GOT3 (cell line): ENCODE measurements at places on chromosomes 3 and 15.
A peak's percentile ranks its signal among the peaks of the same experiment; 100 is the strongest.

GRCh38 chr15:91871837-91872236 lies 18.3 kb downstream of the SLCO3A1 start:
- DNase-seq = no peak

GRCh38 chr15:68262514-68263356 lies 14.8 kb upstream of the FEM1B start:
- no peak for DNase-seq

- no peak for DNase-seq
Measured at GRCh38 chr15:40936709-40937666, 7.8 kb downstream of the DLL4 start.

DNA sequence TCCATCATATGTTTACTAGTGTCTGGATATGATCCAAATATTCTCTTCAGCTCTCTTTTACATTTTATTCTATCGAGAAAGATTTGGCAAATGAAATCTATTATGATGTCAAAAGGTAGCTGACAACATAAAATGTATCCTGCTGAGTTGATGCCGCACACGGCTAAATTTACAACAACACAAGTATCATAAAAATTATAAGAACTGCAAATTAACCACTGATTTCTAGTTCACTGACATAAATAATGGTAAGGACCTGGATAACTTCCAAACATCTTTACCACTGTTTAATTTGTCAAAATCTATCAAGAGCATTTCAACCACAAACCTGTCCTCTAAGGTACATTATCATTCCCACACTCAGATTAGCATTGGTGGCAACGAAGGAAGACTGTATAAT lies 244.5 kb downstream of the FOXP1 start:
- no peak for DNase-seq

DNA sequence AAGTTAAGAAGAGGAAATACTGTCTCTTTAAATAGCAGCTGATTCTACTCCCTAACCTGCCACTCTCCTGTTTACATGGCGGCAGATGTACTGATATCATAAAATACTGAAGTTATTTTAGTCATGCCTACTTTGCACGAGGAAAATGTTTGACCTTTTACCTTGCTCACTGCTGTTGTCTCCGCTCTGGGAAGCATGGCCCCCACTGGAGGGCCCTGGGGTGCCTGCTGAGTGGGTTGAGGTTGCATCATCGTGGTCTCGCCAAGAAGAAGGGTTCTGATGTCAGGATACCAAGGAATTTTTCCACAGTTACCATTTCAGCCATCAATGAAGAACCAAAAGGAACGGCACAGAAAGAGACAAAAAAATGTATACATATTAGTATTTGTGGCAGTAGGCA lies 16.7 kb downstream of the MEIS2 start:
- DNase-seq = no peak

DNA sequence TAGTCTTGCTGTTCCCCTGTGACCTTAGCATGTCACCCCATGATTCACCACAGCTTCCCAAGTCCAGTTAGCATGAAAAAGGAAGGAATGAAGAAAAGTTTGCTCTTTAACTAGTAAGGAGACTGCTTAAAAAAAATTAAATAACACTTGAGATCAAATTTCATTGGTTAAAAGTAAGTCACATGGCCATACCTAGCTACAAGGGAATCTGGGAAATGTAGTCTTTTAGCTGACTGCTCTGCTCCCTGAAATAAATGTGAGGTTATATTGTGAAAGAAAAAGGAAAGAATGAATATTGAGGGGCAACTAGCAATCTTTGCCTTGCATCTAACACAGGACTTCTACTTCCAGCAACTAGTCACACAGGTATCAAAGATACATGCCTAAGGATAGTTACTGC lies 84.7 kb upstream of the LRRN1 start:
- no peak for DNase-seq

- no peak for DNase-seq
Measured at GRCh38 chr3:181808053-181808452, 96.3 kb downstream of the SOX2 start.

GRCh38 chr3:41167722-41168497 lies 31.4 kb upstream of the CTNNB1 start:
- no peak for DNase-seq

- no peak for DNase-seq
Measured at GRCh38 chr15:86603466-86603865, 523.8 kb downstream of the AGBL1 start.

DNA sequence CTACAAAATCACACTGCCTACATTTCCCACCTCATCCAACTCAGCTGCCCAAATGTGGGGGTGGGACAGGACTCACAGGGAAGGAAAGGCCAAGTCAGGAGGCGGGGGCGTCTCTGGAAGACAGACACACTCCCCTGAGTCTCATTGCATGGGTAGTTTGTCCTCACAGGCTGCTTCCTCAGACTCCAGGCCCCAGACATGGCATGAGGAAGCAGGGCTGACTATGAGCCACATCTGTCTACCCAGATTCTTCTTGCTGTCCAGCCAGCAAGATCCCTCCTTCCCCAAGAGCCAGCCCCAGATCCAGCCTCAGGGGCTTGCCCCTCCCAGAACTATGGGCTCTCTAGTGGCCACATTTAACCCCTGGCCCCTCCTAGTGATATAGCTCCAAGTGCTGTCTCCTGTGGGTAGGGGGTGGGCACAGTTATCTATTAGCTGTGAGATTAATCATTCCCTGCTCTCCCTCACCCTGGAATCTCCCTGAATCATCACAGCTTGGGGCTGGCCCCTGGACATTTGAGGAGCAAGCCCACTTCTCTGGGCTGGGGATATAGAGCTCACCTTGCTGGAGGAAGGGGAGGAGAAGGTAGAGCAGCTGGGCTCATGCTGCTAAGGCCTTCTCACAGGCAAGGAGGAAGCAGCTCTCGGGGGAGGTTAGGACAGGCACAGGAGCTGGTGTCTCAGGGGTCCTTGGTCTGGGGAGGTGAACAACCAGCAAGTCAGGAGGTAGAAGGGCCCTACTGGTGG lies 2.1 kb upstream of the CCDC33 start:
- no peak for DNase-seq

GRCh38 chr3:59388555-59389270 lies 338.9 kb upstream of the CFAP20DC start:
- DNase-seq = no peak

- no peak for DNase-seq
Measured at GRCh38 chr3:134904241-134904771, 109.2 kb downstream of the EPHB1 start.

DNA sequence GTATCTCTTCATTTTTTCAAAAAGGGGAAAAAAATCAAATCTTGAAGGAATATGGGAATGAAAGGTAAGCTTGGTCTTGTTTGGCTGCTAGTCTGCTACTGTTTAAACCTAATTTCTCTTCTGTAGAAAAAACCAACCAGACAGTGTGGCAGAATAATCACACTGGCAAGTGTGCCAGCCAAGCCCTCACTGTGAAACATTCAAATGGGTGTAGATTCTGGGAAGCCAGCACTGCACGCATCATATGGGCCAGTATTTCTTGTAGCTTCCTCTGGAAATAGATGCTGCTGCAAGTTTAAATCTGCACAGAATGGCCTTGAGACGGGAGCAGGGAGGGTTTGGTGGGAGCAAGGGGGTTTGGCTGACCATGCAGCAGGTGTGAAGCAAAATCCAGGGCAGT lies 62.1 kb downstream of the POMGNT2 start:
- DNase-seq = no peak

GRCh38 chr15:75389791-75390382 lies 21.5 kb upstream of the MAN2C1 start:
- no peak for DNase-seq

DNA sequence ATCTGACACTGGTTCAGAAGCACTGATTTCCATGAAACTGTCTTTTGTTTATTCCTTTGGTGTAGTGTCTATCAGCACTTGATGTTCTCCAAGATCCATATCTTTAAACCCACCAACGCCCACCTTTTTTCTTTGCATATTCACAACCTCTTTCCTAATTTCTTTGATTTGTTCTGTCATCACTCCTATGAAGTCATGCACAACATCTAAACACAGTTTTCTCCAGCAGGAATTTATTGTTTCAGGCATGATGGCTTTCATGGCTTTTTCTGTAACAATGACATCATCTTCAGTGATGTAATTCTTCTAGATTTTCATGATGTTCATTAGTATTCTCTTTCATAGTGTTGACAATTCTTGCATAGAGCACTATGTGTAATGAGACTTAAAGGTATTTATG lies 219.6 kb upstream of the POU1F1 start:
- DNase-seq = no peak

DNA sequence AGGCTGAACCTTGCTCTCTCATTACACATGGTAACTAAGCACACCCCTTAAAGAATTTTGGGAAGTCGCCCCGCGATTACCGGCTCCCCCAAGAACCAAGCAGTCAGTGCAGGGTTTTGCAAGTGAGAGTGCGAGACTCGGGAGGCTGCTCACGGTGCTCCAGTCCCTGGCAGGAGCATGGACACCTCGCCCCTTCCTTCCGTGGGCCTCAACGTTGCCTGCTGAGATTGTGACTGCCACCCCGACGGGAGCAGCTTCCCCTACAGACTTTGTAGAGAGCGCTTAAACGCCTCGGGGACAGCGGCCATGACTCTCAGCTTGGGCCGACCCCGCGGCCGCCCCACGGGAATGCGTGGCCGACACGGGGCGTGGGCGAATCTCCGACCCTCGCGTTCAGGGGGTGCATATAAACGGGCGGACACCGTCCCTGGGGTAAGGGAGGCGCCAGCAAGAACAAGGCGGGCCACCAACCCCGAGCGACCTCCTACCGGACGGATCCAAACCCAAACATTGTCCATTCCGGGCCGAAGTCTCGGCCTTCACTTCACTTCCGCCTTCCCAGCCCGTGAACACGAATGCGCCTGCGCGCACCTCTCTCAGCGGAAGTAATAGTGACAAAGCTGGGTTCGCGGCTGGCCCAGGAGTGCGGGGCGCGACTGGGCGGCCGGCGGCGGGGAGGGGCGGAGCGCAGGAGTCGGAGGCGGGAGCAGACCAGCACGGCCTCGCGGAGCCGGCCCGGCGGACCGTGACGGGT lies at the start of gene ATP2C1:
TSS of gene ATP2C1 (plus strand) at position 709 of the 754 bp plus-strand sequence. CDS start 686 bp downstream, outside the sequence.
- DNase-seq = peak; percentile 91

GRCh38 chr3:32686713-32687112 lies 1.7 kb downstream of the CNOT10 start:
- DNase-seq = no peak

DNA sequence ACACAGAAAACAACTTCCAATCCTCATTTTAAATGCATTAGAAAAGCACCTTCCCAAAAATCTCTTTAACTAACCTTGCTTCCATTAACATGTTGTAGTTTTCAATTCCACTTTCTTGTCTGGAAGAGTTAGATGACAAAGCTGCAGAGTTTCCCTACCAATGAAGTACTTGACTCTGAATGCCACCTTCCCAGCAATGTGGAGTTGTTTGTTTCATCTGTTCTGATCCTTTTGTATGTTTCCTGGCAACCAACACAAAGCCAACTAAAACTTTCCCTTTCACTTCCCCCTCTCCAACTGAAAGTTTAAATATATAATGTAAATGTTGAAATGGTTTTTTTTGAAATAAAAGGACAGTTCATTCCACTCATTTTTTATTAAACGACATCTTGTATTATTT lies at the start of gene WDR49:
TSS of gene WDR49 (minus strand) at position 183 of the 400 bp plus-strand sequence. CDS start 517 bp downstream, outside the sequence.
- no peak for DNase-seq

DNA sequence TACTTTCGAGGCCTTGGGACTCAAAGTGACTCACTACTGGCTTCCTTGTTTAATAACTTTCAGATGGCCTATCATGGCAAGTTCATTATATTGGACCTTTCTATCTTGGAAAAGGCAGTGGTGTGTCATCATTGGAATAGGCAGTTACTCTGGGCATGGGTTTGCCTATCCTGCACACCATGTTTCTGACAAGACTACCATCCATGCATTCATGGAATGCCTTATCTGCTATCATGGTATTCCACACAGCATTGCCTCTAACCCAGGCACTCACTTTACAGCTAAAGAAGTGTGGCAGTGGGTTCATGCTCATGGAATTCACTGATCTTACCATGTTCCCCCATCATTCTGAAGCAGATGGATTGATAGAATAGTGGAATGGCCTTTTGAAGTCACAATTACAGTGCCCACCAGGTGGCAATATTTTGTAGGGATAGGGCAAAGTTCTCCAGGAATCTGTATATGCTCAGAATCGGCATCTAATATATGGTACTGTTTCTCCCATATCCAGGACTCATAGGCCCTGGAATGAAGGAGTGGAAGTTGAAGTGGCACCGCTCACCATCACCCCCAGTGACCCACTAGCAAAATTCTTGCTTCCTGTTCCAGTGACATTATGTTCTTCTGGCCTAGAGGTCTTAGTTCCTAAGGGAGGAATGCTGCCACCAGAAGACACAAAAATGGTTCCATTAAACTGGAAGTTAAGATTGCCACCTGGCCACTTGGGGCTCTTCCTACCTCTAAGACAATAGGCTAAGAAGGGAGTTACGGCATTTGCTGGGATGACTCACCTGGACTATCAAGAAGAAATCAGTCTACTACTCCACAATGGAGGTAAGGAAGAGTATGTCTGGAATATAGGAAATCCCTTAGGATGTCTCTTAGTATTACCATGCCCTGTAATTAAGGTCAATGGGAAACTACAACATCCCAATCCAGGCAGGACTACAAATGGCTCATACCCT lies 1161.4 kb downstream of the SI start:
- DNase-seq = no peak

DNA sequence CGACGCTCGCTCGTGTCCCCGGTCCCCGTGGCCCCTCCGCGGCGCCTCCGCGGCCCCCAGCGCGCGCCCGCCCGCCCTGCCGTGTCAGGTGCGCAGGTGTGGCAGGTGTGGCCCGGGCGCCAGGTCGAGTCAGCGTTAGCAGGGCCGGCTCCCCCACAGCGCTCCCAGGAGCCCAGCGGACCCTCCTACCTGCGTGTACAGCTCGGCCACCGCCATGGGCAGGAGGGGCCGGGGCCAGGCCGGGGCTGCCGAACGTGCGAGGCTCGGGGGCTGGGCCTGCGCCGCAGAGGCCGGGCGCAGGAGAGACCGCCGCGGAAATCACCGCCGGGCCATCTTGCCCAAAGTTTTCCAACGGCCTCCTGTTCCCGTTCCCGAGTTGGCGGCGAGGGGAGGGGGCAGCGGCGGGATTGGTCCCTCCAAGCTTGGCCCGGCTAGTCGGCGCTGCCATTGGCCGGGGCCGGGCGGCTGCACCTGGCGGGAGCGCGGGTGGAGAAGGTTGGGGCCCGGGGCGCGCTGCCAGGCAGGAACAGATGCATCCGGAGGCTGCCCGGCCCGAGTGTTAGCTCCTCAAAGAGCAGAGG lies at the start of gene MYO5C:
TSS of gene MYO5C (minus strand) at position 384 of the 581 bp plus-strand sequence. CDS start at position 216, 168 bp downstream.
- no peak for DNase-seq

- no peak for DNase-seq
Measured at GRCh38 chr15:69997813-69998212, 99.9 kb downstream of the TLE3 start.

- no peak for DNase-seq
Measured at GRCh38 chr15:26711445-26711844, 61.4 kb downstream of the GABRB3 start.

GRCh38 chr3:197329382-197329781 lies 31.0 kb upstream of the DLG1 start:
- DNase-seq = no peak
